Activated effector memory CD4-positive, alpha-beta T cell treated with Interleukin-2 at 50 U/mL for 16 hours (primary cell): ENCODE measurements at places on chromosomes 11 and 22.
A peak's percentile ranks its signal among the peaks of the same experiment; 100 is the strongest.

- DNase-seq: no peak
Measured at GRCh38 chr22:40021401-40022000, 26.7 kb downstream of the FAM83F start.

GRCh38 chr11:77472991-77473800, 698 bp downstream of the PAK1 start:
- peak; percentile 33 for DNase-seq

- DNase-seq: no peak
Measured at GRCh38 chr11:63882555-63883242, 34.3 kb downstream of the RCOR2 start.

- DNase-seq: no peak
Measured at GRCh38 chr11:65524014-65524740, 706 bp upstream of the SCYL1 start.

- no peak for DNase-seq
Measured at GRCh38 chr11:856397-856796, 13.7 kb downstream of the TSPAN4 start.
